Chondrocyte (in vitro differentiated cells): ENCODE measurements at places on chromosomes 1 and 21. TPM values are rescaled to one million over a fixed set of nuclear protein-coding genes. Genes with fewer than 3 reads are reported as not detected.

Gene PRPF38A
- total RNA-seq = 26.1 to 32.8 TPM (median 26.4 TPM) in 3 replicates

Gene UTP25
- 5.5 to 7.4 TPM (median 6.4 TPM) in 3 replicates for total RNA-seq

DNA sequence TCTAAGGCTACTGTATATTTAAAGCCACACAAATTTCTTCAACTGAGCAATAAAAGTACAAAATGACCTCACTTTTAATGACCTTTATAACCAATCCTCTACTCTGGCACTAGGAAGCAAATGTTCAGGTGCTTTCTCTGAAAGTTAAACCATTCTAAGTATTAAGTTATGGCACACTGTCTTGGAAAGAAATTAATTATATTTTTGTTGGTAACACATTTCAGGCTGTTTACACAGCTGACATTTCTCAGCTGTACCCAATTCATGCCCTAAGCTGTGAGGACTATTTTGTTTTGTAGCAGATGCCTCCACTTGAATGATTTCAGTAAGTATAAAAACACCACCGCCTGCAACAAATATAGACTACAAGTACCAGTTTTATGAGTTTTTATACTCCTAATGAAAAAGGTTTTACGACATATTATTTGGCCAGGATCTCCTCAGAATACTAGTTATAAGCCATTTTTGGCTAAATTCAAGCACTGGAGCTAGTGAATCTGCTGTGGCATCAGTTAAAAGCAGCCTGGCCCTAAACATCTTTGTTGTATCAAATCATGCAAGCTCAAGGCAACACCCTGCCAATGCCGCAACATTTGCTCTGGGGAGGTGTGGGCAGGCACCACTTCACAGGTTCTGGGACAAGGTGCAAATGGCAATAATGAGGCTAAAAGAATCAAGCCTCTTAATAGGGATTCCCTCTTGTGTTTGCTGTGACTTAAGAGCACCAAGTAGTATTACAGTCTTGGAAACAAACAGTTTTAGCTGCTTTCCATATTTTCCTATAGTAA lies 228.4 kb upstream of the DMRTA2 start:
- H3K4me1 ChIP-seq = peaks cover 4% of the 10 kb centered on the region
- no peaks in the 10 kb centered on the region for H3K36me3 ChIP-seq
- H3K4me3 ChIP-seq = no peak overlapping the region
- no peaks in the 10 kb centered on the region for H3K27me3 ChIP-seq

- peaks cover 8% of the 10 kb centered on the region for H3K36me3 ChIP-seq
- H3K4me1 ChIP-seq = peaks cover 87% of the 10 kb centered on the region
- H3K27ac ChIP-seq = peak overlapping the region; percentile 77
- no peak for DNase-seq
Observed at GRCh38 chr1:63987014-63987627, 213.3 kb downstream of the ROR1 start.

- no peak overlapping the region for H3K27ac ChIP-seq
- no peak for DNase-seq
- H3K27me3 ChIP-seq = peaks cover 18% of the 10 kb centered on the region
- H3K4me3 ChIP-seq = no peak overlapping the region
- H3K4me1 ChIP-seq = peaks cover 4% of the 10 kb centered on the region
Observed at GRCh38 chr1:209490013-209490412, 93.5 kb upstream of the CAMK1G start.

GRCh38 chr1:181647314-181648035 lies 164.2 kb downstream of the CACNA1E start:
- no peak for DNase-seq
- H3K36me3 ChIP-seq = no peaks in the 10 kb centered on the region
- no peaks in the 10 kb centered on the region for H3K4me1 ChIP-seq
- H3K27me3 ChIP-seq = no peaks in the 10 kb centered on the region
